ENCODE measurements at places on chromosomes 1 and 21. TPM values are rescaled to one million over a fixed set of nuclear protein-coding genes. Genes with fewer than 3 reads are reported as not detected.

The GOLT1A gene
- polyA plus RNA-seq = 12.0 TPM

The GABRD gene
- 0.51 TPM for polyA plus RNA-seq

The PROX1 gene
- 2.4 TPM for polyA plus RNA-seq

The RGL1 gene
- 8.9 TPM for polyA plus RNA-seq
